ENCODE measurements at places on chromosomes 1 and 21.

DNA sequence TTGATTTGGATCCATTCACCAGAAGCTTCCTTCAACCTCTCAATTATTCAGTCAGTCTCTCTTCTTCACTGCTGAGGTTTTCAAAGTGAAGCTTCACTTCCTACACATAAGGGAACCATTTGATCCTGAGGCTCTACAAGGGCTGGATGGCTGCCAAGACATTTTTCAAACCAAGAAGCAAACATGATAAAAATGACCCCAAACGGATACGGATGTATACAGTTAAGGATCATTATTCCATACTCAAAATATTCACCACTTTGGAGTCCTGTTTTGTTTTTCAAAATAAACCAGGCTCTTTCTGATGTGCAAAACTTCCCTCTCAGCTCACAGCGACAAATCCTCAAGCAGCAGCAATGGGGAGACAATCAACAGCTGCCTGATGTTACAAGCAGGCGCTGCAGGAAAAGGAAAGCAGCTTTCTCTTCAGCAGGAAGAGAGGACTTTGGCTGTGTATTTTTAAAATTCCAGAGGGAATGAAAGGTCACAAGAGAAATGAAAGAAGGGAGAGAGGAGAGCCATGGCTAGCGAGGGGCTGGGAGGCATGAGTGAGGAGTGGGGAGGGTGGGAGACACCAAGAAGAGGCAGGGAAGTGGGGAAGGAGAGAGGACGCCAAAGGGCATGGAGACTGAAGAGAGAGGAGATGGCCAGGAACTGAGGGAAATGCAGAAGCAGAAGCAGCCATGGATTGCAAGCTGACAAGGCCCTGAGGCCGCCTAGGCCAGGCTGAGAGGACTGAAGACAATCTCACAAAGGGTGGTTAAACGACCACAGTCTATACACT, 145.4 kb downstream of the SLC45A1 start:
- DNase-seq: peak; percentile 22

- no peak for DNase-seq
These were observed 13.5 kb downstream of the GREM2 start for GRCh38 chr1:240598216-240599001.

- DNase-seq: peak; percentile 82
These were observed at the start of gene SUSD4 for GRCh38 chr1:223363856-223364684. TSS of gene SUSD4 (minus strand) at chr1:223364176. CDS start at chr1:223363425, 751 bp downstream.

GRCh38 chr1:70922196-70922595, 125.4 kb downstream of the PTGER3 start:
- DNase-seq: no peak

DNA sequence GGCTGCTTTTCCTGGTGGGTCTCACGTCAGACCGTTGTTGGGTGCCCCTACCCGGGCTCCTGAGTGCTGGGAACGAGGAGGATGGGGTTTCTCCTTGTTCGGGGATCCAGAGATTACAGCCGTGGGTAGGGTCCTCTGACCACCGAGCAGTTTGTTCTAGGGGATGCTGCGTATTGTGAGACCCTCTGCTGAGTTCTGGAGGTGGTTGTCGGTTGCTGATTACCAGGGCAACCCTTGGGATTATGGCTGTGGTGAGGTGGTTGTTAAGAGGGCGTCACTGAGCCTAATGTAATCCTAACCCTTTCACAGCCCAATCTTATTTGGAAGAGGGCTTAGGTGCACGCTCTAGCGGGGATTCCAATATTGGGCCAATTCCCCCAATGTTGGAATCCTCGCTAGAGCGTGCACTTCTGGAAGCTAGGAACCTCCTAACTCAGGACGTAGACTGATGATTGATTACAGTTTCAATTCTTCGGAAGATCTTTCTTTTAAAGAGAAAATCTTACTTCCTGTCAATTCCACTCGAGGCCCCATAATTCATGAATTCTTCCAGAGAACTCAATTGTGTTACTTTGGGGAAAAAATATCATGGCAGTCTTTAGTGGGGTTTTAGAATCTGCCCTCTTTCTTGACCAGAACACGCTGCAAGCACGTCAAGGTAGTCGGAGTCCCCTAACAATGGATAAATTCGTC, 483 bp downstream of the TCEANC2 start:
- no peak for DNase-seq

DNA sequence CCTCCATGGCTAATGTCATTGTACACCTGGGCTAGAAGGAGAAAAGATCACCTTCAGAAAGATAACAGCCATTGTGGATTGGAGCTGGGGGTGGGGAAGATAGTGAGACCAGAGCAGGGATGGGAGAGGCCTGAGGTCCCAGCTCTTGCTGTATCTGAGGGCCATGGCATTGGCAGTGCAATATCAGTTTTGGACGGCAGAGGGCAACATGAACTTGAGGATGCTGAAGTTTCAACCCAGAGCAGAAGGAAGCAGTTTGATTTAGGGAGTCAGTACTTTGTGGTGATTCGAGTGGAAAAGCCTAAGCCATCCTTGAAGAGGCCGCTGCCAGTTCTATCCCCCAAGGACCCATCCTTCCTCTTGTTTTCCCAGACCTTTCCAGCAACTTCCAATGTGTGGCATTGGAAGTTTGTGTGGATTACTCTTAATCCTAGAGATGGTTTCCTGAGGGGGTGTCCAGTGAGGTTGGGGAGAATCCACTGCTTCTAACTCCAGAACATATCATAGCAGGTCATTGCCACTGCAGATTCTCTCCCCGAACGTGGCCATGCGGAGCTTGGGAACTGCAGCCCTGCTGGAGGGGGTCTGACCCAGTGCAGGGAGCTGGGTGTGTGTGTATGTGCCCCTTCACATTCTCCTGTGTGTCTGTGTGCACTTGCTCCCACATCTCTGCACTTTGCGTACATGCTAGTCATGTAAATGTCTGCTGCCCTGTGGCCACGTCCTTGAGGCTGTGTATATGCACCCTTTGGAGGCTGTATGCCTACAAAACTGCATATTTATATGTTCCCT, 24.1 kb downstream of the SLC26A9 start:
- peak; percentile 86 for DNase-seq

GRCh38 chr1:58896246-58897183, 112.7 kb upstream of the JUN start:
- no peak for DNase-seq

GRCh38 chr1:172276120-172276818, 144.2 kb upstream of the C1orf105 start:
- DNase-seq: no peak

DNA sequence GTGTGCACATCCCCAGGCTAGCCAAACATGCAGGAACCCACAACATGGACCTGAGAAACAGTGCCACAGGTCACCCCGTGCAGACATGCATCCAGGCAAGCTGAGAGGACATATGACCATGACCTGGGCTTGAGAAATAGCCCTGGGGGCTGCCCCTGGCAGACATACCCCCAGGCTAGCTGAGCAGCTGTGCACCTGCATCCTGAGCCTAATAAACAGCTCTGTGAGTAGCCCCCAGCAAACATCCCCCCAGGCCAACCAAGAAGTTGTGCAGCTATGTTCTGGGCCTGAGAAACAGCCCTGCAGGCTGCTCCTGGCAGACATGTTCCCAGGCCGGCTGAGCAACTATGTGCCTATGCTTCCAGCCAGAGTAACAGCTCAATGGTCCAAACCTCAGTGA, 14.5 kb downstream of the OLFML3 start:
- DNase-seq: no peak

GRCh38 chr1:14791654-14792053, 193.2 kb downstream of the KAZN start:
- no peak for DNase-seq

- no peak for DNase-seq
These were observed 3.7 kb downstream of the ATP1A1 start for GRCh38 chr1:116376729-116377086.

DNA sequence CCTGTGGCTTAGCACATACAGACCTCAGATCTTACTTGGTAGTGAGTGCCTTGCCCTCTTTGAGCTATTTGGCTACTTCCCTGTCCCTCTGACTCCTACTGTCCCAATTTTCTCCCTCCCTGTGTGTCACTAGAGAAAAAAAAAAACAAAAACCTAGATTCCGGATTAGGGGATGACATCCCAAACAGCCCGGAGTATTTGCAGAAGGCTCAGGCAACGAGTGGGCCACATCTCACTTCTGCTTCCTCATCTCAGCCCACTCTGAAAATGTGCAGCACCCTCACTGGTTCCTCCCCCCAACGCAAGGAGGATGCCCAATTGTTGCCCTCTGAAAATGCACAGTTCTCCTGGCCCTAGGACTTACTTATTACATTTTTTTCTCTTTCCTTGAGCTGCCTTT, 4.9 kb downstream of the NHLH1 start:
- no peak for DNase-seq

GRCh38 chr1:108561689-108562326, 1.9 kb downstream of the EEIG2 start:
- DNase-seq: peak; percentile 93

DNA sequence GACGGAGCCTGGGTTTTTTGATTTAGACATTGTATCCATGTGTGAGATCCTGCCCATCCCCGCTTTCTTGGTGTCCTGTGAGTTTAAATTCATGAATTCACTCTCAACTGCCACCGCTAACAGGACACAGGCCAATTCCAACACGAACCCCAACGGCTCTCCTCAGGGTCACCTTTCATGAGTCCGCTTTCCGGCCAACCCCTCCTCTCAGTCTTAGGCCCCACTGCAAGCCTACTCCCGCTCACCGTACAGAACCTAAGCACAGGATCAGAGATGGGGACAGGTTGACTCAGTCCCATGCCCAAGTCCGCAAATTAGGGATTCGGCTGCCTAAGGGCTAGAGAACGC, 238 bp upstream of the SCP2 start:
- DNase-seq: no peak

- no peak for DNase-seq
These were observed 73.9 kb downstream of the CACHD1 start for GRCh38 chr1:64543831-64544230.

DNA sequence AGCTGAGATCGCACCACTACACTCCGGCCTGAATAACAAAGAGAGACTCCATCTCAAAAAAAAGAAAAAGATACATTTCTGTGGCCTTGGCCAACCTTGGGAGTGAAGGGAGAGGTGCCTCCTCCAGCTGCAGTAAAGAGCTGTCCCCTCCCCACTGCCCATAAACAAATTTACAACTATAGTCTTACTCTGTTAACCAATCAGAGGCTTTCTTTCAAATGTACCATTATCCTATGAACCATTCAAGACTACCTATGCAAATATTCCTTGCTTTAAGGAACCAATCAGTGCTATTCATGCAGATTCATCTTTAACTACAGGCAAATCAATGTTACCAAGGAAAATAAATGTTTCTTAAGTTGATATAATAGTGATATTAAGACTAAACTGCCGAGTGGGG, 1.0 kb downstream of the CELA2B start:
- DNase-seq: no peak

DNA sequence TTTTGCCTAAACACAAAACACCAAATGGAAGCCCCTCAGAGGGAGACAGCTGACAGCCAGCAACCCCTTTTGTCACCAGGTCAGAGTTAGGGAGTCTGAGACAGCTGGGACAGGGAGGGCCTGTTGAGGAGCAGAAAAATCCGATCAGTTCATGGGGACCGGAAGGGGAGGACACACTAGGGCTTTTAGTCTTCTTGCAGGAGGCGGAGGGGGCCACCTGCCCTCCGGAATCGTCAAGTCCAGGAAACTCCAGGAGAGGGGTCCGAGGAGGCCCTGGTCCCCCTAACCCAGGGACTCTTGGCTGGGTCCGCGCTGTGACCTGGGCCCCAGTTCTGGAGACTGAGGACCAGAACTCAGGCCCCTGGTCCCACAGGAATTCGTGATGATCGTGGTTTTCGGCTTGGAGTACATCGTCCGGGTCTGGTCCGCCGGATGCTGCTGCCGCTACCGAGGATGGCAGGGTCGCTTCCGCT, 34.2 kb downstream of the KCNQ4 start:
- no peak for DNase-seq

- no peak for DNase-seq
These were observed 28.2 kb upstream of the EPB41 start for GRCh38 chr1:28885977-28886730.

- DNase-seq: no peak
These were observed 25.6 kb upstream of the COL18A1 start for GRCh38 chr21:45379171-45379900.

- DNase-seq: peak; percentile 88
These were observed 1.7 kb downstream of the PLEKHG5 start for GRCh38 chr1:6489799-6490180.

- DNase-seq: peak; percentile 30
These were observed 51.5 kb downstream of the MAP3K7CL start for GRCh38 chr21:29181799-29182470.

- peak; percentile 60 for DNase-seq
These were observed 771 bp downstream of the EIF4G3 start for GRCh38 chr1:21175670-21176581.

- no peak for DNase-seq
These were observed 2.3 kb downstream of the ARTN start for GRCh38 chr1:43935711-43936427.

DNA sequence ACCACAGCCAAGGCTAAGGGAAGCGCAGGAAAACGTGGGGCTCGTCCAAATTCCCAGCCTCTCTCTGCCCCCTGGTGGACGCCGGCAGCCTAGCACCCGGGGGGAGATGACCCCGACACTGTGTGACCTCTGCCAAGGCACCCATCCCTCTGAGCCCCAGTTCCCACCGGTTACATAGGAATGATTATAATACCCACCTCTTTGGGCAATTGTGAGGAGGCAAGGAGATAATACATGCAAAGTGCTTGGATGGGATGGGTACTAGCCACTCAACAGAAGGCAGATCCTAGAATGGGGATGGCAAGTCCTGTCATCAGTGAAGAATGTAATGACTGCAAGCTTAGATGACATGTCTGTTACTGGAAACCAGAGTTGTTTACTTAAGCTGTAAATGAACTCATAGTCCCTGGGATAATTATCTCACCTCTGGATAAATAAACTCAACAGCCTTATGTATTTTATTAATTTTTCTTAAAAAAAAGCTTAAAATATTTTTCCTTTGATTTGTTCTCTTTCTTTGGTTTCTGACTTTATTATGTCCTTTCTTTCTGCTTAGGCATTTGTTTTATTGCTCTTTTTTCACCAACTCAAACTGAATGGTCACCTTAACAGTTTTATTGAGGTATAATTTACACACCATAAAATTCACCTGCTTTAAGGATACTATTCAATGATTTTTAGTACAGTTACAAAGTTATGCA, 11.3 kb upstream of the BMP8B start:
- peak; percentile 80 for DNase-seq

GRCh38 chr1:216815260-216816131, 92.3 kb upstream of the ESRRG start:
- no peak for DNase-seq

- no peak for DNase-seq
These were observed 10.9 kb upstream of the VAMP3 start for GRCh38 chr1:7760245-7760644.

- no peak for DNase-seq
These were observed 10.4 kb downstream of the MGST3 start for GRCh38 chr1:165641231-165641987.
